ENCODE measurements at places on chromosomes 12 and 14.

- no peak for DNase-seq
These were observed 91.3 kb downstream of the EP400 start for GRCh38 chr12:132040906-132041606.

- no peak for DNase-seq
These were observed 58.7 kb downstream of the ITPK1 start for GRCh38 chr14:93056840-93057585.

- no peak for DNase-seq
These were observed 418.5 kb downstream of the TMEM121 start for GRCh38 chr14:105944632-105945610.

GRCh38 chr14:99589651-99590530 lies 14.1 kb downstream of the CCDC85C start:
- DNase-seq, result no peak

GRCh38 chr14:68527329-68527851 lies 265.5 kb downstream of the ZFP36L1 start:
- DNase-seq, result no peak

DNA sequence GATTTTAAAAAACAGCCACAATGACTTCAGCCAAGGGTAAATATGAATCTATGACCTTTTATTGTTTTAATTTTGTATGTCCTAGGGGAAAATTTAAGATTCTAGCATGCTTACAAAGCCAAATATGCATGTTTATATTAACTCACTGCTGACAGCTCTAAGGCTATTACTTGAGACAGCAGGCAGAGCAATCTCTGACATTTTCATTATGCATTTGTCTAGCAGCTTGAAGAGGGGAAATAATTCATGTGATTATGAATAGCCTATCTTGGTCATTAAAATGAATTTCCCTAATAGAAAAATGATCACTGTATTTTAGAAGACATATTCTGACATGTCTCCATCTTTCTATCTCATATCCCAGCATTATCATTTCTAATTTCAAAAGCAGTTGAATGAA lies 46.6 kb upstream of the HELB start:
- DNase-seq, result no peak

GRCh38 chr12:91565246-91565645 lies 382.6 kb upstream of the DCN start:
- DNase-seq, result no peak

- no peak for DNase-seq
These were observed 222.7 kb upstream of the NOVA1 start for GRCh38 chr14:26820572-26820971.

GRCh38 chr12:55771736-55772135 lies 28.8 kb downstream of the GDF11 start:
- no peak for DNase-seq

DNA sequence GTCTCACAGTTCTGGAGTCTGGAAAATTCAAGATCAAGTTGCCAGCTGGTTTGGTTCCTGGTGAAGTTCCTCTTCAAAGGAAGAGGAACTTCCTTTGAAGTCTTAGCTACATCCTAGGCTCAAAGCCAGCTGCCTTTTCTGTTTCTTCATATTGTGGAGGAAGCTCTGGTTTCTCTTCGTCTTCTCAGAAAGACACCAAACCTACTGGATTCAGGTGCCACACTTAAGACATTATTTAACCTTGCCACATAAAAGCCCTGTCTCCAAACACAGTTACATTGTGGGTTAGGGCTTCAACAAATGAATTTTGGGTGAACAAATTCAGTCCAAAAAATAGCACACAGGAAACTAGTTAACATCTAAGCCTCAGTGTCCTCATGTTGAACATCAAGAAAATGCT lies 1019.8 kb downstream of the GALC start:
- no peak for DNase-seq

DNA sequence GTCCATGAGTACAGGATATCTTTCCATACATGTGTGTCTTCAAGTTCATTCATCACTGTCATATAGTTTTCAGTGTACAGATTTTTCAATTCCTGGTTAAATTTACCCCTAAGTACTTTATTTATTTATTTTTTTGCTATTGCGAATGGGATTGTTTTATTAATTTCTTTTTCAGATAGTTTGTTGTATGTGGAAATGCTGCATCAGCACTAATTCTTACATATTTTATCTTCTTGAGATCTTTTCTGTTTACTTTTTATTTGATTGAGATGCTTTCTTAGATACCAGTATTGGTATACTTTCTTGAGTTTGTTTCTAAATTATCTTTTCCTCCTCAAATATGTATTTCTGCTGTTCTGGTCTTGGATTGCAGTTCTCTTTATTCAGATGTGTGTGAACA lies 148.9 kb downstream of the RGS6 start:
- DNase-seq, result no peak

GRCh38 chr12:70444903-70445302 lies 78.8 kb downstream of the KCNMB4 start:
- DNase-seq, result peak; percentile 35

GRCh38 chr14:104604458-104605449 lies at the start of gene TMEM179:
TMEM179 (minus strand) TSS chr14:104604772; CDS start chr14:104604741, 31 bp downstream.
- DNase-seq, result no peak

DNA sequence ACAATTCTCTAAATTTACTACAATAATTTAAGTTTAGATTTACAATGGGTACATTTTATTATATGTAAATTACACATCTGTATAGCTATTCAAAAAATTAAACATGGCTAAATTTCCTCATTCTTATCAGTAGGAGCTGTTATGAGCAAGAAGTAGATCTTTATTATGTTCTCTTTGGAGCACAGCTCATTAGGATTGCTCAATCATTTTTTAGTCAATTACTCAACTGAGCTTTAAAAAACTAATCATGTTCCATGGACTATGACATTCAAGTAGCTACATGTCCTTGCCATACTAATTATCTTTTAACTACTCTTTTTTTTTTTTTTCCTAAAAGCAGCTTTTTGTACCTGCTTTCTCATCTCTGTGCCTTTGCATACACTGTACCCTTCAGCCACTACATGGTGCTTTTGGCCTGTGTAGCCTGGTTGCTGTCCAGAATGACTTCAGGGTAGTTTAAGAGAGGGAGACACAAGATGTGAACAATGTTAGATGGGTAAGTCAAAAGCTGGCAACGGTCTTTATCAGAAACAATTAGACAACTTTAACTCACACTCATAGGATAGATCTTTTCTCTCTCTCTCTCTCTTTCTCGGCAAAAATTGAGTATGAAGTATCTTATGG lies 69.0 kb downstream of the SSPN start:
- DNase-seq, result no peak

DNA sequence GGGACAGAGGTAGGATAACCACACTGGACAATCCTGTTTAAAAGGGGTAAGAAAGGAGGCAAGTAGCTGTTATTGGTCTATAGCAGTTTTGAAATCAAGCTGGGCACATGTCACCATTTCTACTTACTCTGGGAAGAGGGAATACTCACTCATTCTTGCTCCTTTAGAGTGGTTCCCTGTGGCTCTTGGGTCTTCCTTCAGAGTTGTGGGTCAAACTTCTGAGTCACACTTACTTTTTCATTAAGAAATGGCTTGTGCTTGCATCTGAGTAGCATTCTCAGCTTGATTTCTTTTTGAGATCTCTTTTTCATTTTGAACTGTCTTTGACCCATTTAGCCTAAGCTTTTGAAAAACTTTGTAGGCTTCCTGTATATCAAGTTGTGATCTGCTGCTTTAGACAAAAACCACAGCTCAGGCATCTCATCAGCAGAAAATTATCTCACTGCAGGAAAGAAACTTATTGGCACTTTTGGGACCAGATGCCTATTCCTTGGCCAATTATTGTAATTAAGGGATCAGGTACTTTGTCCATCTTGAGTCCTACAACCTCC lies 122.2 kb downstream of the AEBP2 start:
- no peak for DNase-seq

GRCh38 chr12:122184517-122184916 lies 1.6 kb downstream of the LRRC43 start:
- no peak for DNase-seq

DNA sequence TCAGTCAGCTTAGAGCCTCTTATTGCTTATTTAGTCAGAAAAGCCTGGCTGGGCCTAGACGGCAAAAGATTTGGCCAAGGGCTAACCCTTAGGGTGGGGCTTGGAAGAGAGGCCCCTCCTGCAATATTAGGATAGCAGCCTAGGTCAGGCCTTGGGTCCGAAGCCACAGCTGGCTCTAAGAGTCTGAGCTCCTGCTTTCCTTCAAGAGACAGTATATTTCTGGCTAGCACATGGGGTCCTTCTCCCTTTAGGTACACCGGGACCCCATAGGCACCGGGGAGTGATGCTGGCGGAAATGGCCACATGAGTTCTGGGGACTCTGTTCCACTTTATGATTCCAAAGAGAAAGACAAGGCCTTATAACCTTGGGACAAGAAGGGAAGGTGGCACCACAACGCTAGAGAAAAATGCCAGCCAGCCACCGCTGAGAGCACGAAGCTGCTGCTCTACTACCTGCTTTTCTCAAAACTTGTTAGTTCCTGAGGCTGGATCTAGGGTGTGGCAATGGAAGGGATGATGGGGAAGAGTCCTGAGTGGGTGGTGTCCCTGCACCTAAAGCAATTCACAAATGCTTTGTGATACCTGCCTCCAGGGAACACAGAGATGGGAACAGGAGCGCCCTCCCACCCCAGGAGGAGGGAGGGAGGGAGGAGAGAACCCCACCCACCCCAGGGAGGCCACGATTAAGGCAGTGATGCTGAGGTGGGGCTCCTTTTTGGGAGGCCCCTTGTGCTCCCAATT lies 3.1 kb upstream of the AVIL start:
- no peak for DNase-seq

GRCh38 chr14:74940956-74941565 lies 14.3 kb downstream of the PGF start:
- DNase-seq, result no peak

- DNase-seq, result peak; percentile 22
These were observed 37.5 kb downstream of the EMP1 start for GRCh38 chr12:13233830-13234641.

GRCh38 chr12:90126125-90126524 lies 417.5 kb upstream of the ATP2B1 start:
- DNase-seq, result no peak

DNA sequence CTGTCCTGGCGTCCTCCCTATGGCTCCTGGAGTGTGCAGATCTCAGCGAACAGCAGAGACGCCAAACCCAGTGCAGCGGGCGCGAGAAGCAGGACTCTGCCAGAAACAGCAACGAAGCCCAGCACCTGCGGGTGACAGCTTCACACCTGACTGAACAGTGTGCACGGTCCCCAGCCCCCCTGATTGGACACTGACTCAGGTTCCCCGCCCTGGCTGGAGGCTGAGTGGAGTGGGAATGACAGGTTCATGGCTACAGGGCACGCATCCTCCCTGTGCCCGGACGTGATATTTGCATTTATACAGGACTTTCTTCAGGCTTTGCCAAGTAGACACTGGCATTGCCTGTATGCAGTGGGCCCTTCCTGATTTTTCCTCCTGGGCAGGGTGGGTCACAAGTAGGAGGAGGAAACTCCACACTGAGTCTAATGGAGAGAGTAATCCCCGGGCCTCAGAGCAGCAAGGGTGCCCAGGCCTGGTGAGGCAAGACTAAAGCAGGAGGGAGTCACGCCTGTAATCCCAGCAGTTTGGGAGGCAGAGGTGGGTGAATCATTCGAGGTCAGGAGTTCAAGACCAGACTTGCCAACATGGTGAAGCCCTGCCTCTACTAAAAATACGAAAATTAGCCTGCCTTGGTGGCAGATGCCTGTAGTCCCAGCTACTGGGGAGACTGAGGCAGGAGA lies 71.6 kb downstream of the ASCL4 start:
- no peak for DNase-seq

DNA sequence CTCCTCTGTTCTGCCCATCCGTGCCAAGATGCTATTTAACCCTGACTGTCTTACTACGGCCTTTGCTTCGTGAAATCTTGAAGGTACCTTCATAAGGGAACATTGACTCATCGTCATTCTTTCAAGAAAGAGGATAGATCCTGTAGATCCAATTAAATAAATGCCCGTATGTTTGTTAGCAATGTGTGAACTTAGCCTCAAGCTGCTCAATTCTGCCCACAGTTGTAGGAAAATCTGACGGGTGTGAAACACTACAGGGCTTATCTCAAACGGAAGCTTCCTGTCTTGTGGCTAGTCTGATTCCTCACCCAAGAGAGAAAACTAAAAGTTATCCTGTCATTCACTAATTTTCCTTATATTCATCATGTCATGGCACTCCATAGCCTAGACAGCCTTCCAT lies 168.0 kb upstream of the TBX3 start:
- DNase-seq, result no peak

DNA sequence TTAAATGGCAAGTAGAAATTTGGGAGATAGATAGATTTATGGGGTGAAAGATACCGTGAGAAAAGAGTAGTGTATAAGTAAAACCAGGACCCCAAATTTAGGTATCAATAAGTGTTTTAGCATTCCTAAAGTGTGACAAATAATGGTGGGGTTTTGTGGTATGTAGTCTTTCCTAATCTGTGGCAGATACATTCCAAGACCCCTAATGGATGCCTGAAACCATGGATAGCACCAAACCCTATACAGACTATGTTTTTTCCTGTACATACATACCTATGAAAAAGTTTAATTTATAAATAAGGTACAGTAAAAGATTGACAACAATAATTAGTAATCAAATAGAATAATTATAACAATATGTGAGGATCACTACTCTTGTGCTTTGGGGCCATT lies 14.4 kb upstream of the TCP11L2 start:
- DNase-seq, result no peak

DNA sequence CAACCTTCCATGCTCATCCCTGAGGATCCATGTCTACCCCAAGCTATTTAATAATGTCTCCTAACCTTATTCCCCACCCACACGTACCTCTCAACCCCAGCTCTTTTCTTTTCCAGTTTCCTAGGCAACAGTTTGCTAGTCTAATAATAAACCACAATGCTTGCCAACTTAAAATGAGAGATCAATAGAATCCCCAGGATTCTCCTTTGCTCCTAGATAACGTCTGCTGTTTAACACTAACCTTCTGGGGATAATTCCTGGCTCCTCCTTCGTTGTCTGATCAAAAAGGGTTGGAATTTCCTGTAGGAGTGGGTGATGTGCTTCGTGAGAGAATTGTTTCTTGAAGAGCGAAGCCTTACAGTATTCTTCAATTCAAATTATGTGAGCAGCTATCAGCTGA lies 42.2 kb upstream of the DBX2 start:
- DNase-seq, result no peak

- no peak for DNase-seq
These were observed 35.1 kb upstream of the RPL10L start for GRCh38 chr14:46686652-46687051.

GRCh38 chr12:111406474-111407376 lies 1.0 kb downstream of the SH2B3 start:
- DNase-seq, result no peak

DNA sequence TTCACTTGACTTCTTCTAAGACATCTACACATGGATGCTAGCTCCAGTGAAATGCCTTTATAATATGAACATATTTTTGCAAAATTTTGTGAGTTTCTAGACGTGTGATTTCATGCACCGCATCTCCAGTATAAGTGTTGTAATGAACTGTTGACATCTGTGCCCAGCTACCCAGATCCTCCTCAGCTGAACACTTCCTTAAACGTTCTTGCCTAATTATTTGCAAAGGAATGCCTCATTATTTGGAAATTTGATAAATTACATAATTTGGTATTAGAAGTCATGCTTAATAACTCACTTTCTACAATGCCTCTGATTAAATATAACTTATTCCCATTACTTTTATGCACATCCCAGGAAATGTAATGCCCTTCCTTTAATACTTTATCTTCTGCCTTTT lies 14.0 kb downstream of the OR11G2 start:
- no peak for DNase-seq

- no peak for DNase-seq
These were observed 15.9 kb downstream of the GOLGA3 start for GRCh38 chr12:132812631-132813305.
